ENCODE measurements at places on chromosomes 6 and 20.

DNA sequence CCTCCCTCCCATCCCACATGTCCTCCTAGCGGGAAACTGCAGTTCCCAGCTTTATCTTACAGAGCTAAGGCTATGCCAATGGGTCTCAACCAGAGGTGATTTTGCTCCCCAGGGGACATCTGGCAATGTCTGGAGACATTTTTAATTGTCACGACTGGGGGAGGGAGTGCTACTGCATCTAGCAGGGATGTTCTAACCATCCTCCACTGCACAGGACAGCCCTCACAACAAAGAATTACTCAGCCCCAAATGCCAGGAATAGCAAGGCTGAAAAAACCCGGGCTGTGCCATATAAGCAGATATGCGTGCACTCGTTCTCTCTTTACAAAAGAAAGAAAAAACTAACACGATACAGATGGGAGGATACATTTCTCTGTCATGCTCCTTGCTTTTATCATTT is 8.5 kb downstream of the MRPS18A start:
- DNase-seq: no peak

DNA sequence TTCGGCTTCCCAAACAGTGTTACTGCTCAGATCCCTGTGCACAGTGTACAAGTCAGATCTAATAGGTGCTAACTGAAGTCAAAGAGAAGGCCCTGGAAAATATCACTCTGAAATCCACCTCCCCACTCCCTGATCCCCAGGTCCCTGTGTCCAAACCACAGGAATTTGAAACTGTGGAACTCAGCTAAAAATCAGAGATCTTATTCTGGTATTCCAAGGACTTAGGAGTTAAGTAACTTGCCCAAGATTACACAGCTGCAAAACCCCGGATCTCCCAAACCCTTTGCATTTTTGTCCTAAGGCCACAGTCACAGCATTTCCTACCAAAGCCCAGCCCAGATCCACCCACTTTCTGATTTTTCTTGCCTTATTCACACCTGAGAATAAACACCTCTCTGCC is 32.3 kb upstream of the SLC23A2 start:
- no peak for DNase-seq

- no peak for DNase-seq
These were observed 41.1 kb upstream of the CST5 start for GRCh38 chr20:23920408-23921325.

DNA sequence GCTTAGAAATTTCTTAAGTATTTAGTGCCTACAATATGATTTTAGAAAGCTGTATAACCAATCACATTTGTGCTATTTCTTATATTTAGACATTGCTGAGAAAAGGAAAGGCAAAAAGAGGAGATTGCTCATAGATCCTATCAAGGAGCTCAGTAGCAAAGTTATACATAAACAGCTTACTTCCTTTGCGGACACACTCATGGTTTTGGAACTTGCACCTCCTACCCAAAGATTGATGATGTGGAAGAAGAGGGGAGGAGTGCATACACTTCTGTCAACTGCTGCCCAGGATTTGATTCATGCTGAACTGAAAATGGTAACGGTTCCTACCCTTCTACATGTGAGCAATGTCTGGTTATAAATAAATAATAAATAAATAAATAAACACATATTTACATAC is 16.7 kb downstream of the RAD21L1 start:
- DNase-seq: no peak

- DNase-seq: no peak
These were observed 32.5 kb upstream of the TMEM244 start for GRCh38 chr6:129893640-129894039.

DNA sequence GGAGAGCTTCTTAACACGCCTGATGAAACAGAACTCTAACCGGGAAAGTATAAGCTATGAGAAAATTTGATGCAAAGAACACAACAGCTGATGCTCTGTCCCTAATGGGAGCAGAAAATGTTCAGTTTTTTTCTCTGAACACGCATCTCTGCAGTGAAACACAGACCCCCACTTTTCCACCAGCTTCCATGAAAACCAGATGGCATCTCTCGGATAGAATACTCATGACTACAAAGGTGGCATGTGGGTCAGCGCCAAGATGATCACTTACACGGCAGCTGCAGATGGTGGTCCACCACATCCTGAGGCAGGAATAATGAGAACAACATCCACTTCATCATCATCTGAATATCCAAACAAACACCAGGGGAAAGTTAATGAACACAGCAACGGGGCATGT is 85.2 kb upstream of the CNR1 start:
- no peak for DNase-seq

DNA sequence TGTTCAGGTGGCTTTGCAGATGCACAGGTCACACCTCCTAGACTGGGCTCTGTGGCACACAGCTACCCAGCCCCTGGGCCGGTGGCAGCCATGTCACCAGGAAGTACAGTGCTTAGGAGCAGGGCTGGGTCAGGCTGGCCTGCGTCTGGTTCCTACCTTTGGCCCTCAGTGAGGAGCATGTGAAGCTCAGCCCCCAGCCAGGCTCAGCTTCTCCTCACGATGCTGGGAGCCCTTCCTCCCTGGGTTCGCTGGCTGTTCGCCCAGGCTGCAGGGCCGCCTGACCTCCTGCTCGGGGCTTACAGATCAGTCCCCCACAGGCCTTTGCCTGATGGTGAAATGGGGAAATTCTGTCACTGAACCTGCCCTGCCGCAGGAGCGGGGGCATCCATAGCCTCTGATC is 23.1 kb downstream of the SPATA2 start:
- no peak for DNase-seq

GRCh38 chr20:2163312-2163711 is 61.7 kb downstream of the STK35 start:
- no peak for DNase-seq

DNA sequence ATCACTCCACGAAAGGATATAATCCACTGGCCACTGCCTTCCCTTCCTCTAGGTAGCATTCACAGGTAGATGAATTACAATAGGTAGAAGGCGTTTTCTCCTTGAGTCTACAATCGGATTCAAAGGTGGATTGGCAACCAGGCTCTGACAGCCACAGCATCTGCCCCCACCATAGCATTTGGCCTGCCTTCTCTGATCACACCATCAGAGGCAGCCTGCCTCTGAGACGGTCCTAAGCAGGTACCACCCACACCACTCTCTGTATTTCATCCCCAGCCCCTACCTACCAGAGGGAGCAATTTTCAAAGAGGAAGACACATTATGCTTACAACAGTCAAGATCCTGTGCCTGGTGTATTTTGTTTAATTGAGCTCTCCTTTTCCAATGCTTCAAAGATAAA is 210.5 kb upstream of the SPTLC3 start:
- no peak for DNase-seq

DNA sequence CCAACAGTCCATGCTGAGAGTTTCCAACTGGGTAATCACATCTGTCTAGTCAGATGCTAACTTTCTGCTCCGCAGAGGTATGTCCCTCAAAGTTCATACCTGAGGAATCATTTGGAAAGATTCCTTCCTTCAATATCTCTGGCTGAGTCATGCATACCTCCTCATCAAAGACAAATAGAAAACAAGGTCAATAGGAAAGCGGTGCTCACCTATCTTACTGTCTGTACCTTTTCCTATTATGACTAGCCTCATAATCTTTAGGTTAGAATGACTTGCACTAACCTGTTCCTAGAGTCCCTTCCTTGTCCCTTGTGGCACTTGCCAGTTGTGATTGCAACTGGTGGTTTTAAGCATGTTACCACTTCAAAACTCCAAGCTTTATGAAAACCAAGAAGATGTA is 78.2 kb upstream of the PTPRK start:
- DNase-seq: no peak

DNA sequence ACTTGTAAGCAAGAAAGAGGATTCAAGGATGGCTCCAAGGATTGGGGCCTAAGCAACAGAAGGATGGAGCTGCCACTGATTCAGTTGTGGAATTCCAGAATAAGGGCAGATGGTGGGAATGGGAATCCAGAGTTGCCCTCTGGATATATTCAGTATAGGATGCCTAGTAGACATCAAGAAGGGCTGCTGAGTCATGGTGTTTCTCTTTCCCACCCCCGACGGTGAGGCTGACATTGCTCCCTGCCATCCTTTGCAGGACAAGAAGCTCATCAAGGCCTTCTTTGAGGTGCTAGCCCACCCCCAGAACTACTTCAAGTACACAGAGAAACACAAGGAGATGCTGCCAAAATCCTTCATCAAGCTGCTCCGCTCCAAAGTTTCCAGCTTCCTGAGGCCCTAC is 11.2 kb upstream of the ZNF76 start:
- DNase-seq: no peak

- no peak for DNase-seq
These were observed 115.5 kb downstream of the VEGFA start for GRCh38 chr6:43885399-43886066.

DNA sequence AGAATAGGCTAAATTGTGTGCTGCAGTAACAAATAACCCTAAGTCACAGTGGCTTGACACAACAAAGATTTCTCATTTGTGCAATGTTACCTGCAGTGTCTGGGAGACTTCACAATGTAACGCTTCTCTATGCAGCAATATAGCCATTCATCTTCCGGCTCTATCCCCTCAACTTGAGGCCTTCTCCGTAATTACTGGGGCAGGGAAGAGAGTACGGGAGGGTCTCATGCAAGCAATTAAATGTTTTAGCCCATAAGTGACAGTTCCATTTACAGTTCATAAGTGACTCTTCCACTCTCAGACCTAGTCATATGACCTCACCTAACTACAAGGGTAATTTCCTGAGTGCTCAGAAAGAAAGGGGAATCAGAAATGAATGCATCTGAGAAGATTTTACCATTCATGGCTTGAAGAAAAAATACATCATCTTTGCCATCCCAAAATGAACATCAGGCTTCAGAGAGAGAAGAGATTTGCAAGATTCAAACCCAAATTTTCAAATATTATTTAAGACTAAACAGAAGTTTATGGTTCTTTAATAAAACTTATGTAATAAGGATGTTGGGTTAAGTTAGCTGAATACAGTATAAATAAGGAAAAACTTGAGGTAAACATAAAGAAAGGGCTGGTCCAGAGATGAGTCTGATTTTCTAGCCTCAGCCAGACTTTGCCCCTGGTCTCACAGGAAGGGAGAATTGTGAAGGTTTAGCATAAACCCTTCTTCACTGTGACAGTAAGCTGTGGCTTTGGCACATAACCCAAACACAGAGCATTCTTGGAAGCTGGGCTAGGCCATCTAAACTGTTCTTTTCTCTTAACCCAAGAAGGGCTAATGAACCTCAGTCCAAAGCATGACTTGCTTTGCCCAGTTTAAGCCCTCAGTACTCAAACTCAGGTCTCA is 13.3 kb downstream of the GPR6 start:
- no peak for DNase-seq

DNA sequence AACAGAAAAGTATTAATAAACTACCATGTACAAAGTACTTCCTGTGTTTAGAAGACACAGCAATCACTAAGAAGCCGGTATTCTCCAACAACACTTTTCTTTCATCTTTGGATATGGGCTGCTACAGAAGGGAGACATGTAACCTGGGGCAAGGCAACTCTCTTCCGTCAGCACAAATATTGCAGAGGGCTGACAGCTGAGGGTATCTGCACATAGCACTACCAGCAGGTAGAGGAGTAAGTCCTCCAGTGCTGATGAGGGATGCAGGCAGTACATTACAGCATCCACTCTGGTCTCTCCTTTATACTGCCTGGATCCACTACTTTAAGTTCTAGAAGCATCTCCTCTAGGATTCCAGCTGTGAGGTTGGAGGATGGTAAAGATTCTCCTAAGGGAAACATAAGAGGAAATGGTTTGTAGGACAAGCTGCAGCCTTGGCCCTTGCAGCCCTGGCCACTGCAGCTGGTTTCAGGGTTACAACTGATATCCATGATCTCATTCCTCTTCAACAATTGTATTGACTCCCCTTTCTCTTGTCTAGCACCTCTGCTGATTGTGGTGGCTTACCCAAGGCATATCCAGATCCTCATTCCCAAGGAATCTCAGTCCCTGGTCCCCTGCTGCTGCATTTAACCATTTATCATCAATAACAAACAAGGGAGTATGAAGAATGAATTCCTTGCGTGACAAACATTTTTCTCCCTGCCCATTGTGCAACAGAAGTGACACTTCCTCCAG is 110.7 kb upstream of the ADGRF1 start:
- DNase-seq: no peak

GRCh38 chr6:169529931-169530751 is 171.7 kb downstream of the WDR27 start:
- no peak for DNase-seq

- DNase-seq: no peak
These were observed 7.9 kb downstream of the AHCY start for GRCh38 chr20:34295284-34295683.

DNA sequence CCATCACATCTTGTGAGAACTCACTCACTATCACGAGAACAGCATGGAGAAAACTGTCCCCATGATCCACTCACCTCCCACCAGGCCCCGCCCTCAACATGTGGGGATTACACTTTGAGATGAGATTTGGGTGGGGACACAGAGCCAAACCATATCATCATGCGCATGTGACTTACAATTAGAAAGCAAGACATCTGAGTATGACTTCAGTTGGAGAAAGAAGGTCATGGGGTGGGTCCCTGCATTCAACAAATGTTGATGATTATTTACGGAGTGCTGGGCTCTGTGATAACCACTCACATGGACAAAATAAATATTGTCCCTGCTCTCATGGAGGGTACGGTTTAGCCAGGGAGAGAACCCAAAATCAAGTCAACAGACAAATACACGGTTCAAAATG is 37.9 kb downstream of the VSTM2L start:
- DNase-seq: no peak

DNA sequence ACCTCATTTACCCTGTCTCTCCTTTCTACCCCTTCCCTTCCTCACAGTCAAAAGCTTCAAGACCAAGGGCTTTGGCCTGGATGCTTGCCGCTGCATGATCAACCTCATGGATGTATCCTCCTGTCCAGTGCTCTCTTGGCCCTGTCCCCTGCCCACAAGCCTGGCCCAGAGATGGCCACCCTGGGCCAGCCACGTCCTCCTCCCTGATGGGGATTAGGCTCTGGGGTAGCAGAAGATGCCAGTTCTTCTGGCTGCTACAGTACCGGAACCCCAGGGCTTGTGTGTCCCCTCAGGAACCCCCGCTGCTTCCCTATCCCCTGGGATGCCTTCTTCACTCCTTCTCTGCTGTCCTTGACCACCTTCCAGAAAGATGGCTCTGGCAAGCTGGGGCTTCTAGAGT is 22.3 kb downstream of the CAPN11 start:
- no peak for DNase-seq

GRCh38 chr20:58715801-58716475 is 23.3 kb downstream of the NPEPL1 start:
- DNase-seq: no peak

DNA sequence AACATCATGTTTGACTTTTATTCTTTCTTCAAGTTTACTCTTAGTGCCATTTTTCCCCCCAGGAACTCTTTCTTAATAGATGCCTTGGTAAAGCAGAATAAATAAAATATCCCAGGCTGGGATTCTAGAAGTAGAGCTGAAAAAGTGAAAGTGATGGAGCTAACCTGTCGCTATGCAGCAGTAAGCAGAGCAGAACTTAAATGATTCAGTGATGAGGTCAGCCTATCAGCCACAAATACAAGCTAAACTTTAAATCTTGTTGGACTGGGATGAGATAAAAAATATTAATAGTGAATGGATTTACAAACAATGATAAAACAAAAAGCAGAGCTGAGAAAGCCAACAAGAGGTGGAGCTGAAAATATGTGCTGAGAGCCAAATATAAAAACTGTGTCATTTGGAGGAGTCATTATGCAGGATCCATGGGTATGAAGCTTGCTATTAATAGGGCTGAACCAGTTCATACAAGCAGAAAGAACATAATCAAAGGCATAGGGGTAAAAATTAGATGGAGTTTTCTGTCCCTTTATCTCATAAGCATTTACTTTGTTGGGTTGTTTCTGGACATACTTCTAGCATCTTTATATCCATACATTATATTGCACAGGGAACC is 877.8 kb downstream of the EPHA7 start:
- DNase-seq: no peak

GRCh38 chr6:5150551-5151075 is 65.5 kb downstream of the PPP1R3G start:
- no peak for DNase-seq
